ENCODE measurements at places on chromosomes 6 and 20.

- DNase-seq, result no peak
Measured at GRCh38 chr20:16758454-16759180, 10.5 kb downstream of the OTOR start.

DNA sequence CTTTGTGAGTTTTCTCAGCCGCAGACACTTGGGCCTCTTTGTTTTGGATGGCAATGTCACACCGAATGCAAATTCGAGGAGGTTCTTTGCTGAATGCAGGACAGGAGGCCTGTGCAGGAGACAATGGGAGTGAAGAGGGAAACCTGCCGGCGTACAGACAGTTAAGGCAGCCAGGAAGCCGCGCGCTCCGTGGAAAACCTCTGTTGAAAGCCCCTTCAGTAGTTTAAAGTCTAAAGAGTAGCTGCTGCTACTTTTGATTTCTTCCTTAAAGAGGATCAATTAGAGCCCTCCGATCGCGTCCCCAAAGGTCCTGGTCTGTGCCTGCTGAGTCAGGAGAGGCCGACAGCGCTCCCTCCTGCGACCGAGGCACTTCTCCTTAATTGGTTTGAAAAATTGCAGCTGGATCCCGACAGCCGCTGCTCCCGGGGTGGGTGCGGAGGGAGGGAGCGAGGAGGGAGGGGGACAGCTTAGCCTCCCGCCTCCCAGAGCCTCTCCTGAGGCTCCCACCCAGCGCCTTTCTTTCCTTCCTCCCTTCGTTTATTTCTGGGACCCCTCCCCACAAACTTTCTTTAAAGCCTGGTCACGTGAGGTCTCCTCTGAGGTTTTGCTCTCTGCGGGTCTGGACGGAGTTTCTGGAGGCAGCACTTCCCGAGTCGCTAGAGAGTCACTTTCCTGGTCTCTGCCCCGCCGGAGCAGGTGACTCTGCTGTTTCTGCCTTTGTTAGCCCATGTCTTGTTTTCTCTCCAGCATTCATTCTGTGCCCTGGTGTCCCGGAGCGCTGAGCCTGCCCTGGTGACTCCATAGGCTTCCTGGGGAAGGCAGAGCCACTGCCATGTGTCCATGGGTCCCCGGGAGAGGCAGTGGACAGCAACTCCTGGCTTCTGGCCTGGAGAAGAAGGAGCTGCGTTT, 22.3 kb upstream of the RPP40 start:
- no peak for DNase-seq

DNA sequence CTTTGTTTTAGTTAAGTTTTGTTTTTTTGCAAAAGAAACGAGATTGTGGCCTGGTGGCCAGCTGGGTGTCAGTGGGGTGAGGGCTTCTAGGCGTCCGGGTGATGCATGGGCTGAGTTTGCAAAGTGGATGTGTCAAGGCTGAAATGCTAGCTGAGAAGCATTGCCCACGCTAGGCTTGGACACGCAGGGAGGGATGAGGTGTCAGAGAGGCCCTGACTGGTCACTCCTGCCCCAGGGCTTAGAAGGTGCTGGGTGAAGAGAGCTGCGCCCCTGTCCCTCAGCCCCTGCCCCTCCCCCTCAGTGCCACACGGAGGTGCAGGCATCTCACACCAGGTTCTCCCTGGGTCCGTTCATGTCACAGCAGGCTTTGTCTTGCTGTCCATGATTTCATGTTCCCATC, 8.1 kb downstream of the OSBPL2 start:
- DNase-seq, result no peak

GRCh38 chr6:107538856-107539387, 49.0 kb downstream of the SOBP start:
- no peak for DNase-seq

- DNase-seq, result no peak
Measured at GRCh38 chr6:150546457-150546856, 53.2 kb upstream of the PLEKHG1 start.

- no peak for DNase-seq
Measured at GRCh38 chr20:10167040-10167439, 51.6 kb upstream of the SNAP25 start.

- DNase-seq, result peak; percentile 31
Measured at GRCh38 chr6:28953039-28953584, 29.3 kb upstream of the TRIM27 start.

GRCh38 chr6:16064671-16065072, 64.2 kb upstream of the MYLIP start:
- no peak for DNase-seq

GRCh38 chr20:32612351-32613191, 27.4 kb upstream of the NOL4L start:
- DNase-seq, result no peak

DNA sequence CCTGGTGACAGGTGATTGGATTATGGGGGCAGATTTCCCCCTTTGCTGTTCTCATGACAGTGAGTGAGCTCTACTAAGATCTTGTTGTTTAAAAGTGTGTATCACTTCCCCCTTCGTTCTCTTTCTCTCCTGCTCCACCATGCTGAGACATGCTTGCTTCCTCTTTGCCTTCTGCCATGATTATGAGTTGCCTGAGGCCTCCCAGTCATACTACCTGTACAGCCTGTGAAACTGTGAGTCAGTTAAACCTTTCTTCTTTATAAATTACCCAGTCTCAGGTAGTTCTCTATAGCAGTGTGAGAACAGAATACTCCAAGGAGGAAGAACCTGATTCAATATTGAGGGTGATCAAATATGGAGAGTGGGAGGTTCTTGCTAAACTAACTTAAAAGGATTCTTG, 724.9 kb downstream of the DOK5 start:
- DNase-seq, result no peak

DNA sequence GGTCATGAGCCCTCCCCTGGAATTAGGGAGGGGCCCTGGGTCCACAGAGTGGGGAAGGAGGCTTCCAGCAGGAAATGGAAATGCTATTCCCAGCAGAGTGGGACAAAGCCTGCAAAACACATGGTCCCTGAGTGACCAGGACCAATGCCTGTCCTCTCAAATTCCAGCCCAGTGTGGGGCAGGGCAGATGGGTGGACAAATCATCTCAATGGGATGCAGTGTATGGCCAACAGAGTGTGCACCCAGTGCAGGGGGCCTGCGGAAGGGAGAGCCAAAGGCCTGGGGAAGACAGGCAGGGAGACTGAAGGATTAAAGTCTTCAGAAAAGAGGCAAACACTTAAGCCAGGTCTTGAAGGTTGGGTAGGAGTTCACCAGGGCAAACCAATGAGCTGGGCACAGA, 28.7 kb upstream of the PHACTR3 start:
- no peak for DNase-seq

- DNase-seq, result no peak
Measured at GRCh38 chr20:7330850-7331249, 563.4 kb downstream of the BMP2 start.

GRCh38 chr6:17276766-17277165, 4.4 kb upstream of the RBM24 start:
- DNase-seq, result no peak

- DNase-seq, result no peak
Measured at GRCh38 chr6:20427856-20428255, 26.2 kb downstream of the E2F3 start.

DNA sequence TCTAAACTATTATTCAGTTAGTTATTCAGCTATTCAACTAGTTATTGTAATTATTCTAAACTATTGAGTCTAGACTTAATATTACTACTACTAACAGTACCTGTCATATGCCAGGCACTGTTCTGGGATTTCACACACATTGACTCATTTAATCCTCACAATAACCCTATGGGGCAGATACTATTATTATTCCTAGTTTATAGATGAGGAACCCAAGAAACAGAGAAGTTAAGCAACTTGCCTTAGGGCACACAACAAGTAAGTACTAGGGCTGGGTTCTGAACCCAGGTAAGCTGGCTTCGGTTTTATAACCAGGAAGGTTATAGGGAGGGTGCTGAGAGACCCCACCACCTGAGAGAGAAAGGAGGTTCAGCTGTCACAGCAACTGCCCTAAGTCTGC, 7.8 kb downstream of the TEAD3 start:
- no peak for DNase-seq

DNA sequence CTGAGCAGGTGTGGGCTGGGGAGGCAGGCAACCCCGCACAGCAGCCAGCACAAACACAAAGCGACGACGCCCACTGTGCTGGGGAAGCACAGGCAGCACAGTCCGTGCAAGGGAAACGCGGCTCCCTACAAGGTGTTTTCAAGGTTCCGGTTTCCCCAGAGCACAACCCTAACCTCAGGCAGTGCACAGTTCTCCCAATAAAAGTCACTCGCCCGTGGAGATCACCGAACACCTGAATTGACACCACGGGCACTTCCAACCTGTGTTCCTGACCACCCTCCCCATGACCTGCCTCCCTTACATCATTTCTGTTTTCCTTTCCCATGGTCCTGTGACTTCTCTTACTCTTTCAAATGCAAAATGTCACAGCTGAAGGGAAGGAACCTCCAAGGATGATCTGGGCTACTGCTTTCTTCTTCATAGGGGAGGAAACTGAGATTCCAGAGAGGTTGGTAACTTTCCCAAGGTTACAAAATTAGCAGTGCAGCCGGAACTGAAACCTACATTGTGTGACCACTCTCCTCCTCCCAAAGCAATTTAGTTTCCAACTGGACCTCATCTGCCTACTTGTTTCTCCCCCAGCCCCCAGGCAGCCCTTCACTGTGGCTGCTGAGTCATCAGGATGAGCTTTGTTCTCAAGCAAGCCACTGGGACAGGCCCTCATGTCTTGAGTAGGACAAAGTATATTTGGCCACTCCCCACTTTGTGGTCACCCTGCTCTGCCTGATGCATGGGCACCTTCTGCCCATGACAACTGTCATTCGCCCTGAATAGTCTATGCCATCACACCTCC, 125.3 kb downstream of the ATXN1 start:
- DNase-seq, result no peak

DNA sequence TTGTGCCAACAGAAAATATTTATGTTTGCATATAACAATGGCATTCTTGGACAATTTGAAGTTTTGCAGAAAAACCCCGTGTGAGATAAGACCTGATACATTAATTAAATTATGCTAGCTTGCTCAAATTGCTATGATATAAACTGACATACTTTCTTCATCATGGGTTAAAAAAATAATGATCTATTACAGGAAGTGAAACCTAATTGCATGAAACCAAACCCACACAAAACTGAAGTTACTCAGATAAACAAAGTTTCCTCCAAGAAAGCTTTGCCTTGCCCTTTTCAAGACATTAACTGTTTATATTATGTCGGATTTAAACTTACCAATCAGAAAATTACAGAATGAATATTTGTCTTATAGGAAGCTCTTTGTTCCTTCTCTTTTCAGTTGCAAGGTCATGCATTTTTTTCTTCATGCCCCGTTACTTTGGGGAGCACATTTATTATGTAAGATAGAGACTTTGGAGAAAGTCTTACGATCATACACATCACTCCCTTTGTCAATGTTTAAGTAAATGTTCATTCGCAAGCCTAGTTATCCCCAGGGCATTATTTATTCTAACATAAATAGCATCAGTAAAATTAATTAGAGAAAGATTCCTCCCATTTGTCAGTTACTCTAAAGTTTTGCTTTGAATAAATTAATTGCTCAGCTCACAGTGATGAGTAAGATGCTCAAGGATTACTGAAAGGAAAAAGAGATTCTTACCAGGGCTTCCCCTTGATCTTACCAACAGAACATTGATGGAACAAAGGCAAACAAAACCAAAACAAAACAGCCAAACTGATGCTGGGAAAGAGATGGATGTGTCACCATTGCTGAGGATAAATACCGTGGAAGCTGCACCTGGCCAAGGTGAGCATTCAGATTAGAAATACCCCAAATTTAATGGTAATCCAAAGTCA, 14.8 kb upstream of the TMEM244 start:
- no peak for DNase-seq

DNA sequence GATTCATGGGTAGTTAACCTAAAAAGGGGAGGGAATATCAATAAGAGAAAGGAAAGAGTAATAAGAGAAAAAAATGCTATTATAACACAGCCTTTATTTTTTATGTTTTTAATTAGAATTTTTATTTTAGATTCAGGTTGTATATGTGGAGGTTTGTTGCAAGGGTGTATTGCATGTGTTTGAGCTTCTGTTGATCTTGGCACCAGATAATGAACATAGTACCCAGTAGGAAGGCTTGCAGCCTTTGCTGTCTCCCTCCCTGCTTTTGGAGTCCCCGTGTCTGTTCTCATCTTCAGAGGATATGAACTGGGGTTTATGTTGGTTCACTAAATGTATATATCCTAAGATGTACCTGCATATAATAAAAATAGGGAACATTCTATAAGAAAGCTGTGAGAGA, 250.0 kb downstream of the UST start:
- no peak for DNase-seq

GRCh38 chr20:45968801-45969711, 2.9 kb downstream of the ZNF335 start:
- DNase-seq, result no peak

DNA sequence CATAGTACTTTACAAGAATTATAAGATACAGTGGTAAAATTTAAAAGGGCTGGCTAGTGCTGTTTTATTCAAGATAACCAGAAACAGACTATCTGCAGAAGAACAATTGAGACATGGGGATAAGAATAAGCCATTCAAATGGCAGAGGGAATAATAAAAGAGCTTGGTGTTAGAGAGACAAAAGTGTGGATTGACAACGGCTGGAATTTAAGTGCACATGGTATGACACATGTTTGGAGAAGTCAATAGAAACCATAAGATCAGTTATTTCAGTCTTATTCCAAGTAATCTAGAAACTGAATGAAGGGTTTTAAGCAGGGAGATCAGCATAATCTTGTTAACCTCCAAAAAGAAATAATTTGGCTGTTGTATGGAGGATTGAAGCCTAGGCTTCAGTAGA, 1205.5 kb upstream of the CITED2 start:
- DNase-seq, result no peak

GRCh38 chr20:12198281-12198680, 280.6 kb downstream of the BTBD3 start:
- no peak for DNase-seq

GRCh38 chr6:106609699-106610098, 19.6 kb downstream of the RTN4IP1 start:
- no peak for DNase-seq

- DNase-seq, result no peak
Measured at GRCh38 chr6:150230832-150231524, 88.1 kb downstream of the PPP1R14C start.

GRCh38 chr6:37648465-37649330, 49.0 kb downstream of the MDGA1 start:
- no peak for DNase-seq

GRCh38 chr6:16239798-16240123, 1.4 kb downstream of the GMPR start:
- DNase-seq, result no peak

DNA sequence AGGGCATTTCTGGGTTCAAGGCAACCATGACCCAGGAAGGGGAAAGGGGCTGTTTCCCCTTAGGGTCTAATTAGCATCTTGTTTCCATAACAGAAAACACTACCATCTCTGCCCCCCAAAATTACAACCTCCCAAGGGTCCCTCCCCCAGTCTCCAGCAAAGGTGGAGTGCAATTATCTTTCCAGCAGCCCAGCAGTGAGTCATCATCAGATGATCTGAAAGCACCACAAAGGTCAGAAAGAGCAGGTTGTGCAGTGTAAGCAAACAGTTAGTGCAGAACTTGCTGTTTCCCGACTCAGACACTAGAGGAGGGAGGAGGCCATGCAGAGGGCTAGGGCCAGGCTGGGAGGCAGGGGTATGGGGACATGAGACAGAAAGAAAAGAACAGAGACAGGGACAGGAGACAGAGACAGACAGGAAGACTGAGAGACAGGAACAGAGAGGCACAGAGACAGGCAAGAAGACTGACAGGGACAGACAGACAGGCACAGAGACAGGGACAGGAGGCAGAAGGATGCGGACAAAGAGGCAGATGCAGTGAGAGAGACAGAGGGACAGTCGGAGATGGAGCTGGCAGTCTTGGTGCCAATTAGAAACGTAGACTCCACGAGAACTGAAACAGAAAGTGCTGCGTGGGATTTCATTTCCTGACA, 62.5 kb downstream of the PYGB start:
- DNase-seq, result peak; percentile 69

GRCh38 chr20:3812259-3812681, 8.1 kb upstream of the AP5S1 start:
- no peak for DNase-seq

All from amygdala (tissue), 56 donors.